NCI-H2107 (cell line): ENCODE measurements at places on chromosomes 16 and 17.

DNA sequence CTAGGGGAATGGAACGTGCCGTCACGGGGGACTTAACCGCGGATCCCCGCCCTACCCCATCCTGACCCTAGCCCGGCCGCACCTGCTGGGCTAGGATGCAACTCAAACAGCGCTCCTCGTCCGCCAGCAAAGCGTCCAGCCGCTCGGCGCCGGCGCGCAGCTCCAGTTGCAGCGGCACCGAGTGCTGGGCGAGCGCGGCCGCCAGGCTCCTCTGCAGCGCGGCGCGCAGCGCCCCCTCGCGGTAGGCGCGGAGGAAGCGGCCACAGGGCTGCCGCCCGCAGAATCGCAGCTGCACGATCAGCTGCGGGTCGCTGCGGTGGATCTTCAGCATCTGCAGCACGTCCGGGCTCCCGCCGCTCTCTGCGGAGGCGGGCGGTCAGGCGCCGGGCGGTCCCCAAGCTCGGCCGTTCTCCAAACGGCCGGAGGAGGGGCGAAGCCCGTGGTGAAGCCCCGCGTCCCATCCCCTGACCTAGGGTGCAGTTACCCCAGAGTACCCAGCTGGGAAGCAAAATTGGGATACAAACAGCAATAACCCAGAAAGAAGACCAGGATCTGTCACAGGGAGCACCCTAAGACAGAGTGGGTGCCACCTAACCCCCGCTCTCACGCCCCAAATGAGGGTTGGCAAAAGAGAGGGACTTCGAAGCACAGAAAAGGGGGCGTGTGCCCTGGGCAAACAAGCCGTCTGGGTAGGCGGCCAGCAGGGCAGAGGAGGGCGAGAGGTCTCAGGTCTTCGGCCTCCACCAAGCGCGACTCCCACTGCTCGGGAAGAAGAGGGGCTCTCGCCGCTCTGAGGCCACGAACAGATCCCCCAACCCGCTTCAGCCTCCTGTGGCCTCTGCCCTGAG lies 4.2 kb downstream of the TRADD start:
- peak; percentile 57 for DNase-seq

DNA sequence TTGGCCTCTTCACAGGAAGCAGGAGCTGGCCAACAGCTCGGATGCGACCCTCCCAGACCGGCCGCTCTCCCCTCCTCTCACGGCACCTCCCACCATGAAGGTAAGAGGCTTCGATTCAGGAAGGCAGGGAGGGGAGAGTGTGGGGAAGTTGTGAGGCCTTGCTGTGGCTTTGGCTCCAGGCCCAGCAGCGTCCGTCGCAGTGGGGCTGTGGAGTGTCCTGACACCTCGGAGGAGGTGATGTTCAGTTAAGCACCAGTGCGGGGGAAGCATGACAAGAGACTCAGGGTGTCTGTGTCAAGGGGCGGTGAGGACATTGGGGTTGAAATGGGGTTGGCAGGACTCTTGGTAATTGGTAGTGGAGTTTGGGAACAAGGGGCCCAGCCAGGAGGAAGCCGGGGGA lies 109.0 kb downstream of the RAP1GAP2 start:
- DNase-seq, result no peak

GRCh38 chr17:13030459-13031300 lies 12.9 kb upstream of the ELAC2 start:
- DNase-seq, result no peak

DNA sequence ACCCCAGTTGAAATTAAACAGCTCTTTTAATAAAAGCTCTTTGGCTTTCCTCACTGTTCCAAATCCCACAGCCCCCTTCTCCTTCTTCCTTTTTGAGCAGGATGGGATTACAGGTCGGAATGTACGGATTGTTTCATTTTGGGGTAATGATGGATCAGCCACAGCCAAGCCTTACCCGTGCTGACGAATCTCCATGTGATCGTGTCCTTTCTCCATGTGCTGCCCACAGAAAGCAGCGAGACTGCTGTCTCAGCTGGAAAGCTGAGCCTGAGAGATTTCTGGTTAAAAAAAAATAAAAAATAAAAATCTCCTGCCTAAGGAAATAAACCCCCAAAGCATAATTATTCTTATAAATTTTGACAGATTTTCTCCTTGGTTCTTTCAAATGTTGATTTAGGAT lies 276.6 kb downstream of the CPPED1 start:
- DNase-seq, result no peak

- peak; percentile 27 for DNase-seq
Observed at GRCh38 chr17:72683506-72684404, 408.7 kb downstream of the SLC39A11 start.

- no peak for DNase-seq
Observed at GRCh38 chr16:11836650-11837244, 14.6 kb downstream of the RSL1D1 start.

DNA sequence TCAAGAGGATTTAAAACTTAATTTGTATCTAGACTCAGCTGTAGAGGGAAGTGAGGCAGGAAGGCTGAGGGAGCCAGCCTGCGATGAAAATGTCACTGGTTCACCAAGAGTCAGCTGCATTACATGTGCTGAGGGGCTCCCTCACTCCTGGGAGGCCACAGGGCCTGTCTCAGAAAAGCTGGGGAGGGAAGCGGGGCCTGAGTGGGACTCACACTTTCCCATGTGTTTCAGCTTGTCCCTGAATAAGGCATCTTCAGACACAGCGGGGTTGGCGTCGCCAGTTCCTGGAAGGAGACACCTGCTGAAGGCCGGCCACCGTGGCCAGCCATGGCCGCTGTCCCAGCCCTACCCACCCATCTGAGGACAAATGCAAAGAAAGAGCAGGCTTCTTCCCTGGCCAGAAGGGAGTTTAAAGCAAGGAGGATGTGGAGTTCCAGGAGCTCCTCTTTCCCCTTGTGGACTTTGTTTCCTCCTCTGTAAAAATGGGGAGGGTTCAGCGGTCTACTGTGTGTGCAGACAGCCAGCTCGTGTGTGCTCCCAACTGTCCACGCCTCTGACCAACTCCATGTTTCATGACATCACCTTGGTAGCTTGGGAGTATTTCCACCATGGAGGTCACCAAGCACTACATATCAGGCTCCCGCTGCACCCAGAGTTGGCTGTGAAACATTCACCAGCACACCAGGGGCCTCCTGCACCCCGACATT lies 19.2 kb upstream of the MRPS23 start:
- no peak for DNase-seq

DNA sequence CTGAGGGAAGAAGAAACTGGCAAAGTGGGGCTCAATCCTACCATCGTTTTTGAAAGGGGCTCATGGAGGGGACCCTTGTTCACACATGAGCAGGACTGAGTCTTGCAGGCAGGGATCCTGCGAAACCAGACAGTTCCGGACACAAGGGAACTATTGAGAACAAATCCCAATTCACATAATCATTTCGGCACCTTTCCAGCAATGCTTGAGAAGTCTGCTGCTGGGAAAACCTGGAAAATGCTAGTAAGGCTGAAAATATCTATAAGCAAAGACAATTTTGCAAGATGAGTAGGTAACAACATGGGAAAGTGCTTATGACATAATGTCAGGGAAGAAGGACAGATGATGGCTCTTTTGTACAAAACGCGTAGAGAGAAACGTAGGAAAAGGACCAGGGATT lies 52.1 kb upstream of the BPTF start:
- DNase-seq, result no peak

DNA sequence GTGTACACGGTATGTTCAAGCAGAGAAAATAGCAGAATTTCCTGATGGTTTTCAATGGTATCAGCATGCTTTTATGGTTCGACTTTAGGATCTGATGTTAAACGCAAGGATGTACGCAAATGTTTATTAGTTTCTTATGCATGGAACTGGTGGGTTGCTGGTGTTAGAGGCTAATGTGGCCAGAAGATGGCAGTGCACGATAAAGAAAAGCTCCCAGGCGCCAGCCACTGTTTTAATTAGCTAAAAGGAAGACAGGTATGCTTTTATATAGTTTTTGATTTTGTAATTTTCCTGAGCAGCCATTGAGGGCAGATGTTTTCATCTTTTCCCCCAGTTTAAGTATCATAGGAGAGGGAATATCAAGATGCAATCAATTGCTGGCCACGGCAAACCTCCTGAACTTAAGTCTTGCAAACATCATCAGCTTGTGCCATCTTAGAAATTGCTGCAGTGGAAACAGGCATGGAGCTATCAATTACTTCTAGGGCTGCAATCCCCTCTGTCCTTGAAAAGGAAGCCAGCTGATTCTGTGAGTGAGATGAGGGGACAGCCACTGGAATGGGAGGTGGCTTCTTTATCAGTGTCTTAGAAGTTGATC lies 648.5 kb upstream of the RBFOX1 start:
- no peak for DNase-seq

GRCh38 chr16:69187446-69188235 lies 677 bp downstream of the SNTB2 start:
- no peak for DNase-seq

- no peak for DNase-seq
Observed at GRCh38 chr16:8887952-8888560, 5.9 kb downstream of the LITAFD start.

GRCh38 chr16:81481207-81481821 lies 36.7 kb downstream of the CMIP start:
- no peak for DNase-seq

- DNase-seq, result no peak
Observed at GRCh38 chr17:80761110-80761871, 216.7 kb downstream of the RPTOR start.

DNA sequence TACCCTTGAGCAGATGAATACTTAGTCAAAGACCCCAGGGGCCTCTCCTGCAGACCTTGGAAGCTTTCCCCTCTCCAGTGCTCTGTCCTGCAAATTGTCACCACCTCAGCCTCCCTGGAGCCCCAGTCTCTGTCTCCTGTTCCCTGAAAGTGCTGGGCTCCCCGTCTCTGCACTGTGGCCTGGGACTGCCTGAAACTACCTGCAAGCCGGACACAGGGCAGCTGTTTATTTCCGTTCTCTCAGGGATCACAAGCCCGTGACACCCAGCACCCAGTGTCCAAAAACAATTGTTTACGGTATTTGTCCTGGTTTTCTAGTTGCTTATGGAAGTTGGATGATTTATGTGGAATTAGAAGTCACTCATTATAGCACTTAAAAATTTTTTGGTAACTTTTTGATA lies 81.6 kb upstream of the CHMP6 start:
- no peak for DNase-seq

DNA sequence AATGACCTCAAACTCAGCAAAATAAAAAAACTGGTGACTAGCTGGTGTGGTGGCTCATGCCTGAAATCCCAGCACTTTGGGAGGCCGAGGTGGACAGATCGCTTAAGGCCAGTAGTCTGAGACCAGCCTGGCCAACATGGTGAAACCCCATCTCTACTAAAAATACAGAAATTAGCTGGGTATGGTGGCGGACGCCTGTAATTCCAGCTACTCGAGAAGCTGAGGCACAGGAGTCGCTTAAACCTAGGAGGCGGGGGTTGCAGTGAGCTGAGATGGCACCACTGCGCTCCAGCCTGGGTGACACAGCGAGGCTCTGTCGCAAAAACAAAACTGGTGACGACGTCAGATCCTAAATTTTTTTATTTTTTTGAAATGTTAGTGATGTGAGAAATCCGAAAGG lies 82.6 kb upstream of the TOB1 start:
- no peak for DNase-seq

DNA sequence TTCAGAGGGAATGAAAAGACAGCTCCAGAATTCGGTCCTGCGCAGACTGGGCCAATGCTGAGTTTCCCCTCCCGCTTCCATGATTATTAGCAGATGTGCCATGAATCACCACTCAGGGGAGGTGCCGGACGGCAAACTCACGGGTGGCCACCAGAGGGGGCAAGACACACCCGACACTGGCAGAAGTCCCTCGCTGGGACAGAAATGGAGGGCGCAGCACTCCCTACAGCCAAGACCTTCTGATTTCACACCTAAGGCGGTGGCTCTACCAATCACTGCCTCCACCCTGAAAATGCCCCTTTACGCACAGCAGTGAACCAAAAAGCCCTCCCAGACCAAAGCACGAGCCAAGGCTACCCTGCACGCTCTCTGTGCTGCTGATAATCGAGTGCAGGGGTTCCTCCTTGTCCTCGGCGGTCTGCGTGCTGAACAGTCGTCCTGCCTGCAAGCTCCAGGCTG lies 26.8 kb downstream of the TRAP1 start:
- peak; percentile 23 for DNase-seq

DNA sequence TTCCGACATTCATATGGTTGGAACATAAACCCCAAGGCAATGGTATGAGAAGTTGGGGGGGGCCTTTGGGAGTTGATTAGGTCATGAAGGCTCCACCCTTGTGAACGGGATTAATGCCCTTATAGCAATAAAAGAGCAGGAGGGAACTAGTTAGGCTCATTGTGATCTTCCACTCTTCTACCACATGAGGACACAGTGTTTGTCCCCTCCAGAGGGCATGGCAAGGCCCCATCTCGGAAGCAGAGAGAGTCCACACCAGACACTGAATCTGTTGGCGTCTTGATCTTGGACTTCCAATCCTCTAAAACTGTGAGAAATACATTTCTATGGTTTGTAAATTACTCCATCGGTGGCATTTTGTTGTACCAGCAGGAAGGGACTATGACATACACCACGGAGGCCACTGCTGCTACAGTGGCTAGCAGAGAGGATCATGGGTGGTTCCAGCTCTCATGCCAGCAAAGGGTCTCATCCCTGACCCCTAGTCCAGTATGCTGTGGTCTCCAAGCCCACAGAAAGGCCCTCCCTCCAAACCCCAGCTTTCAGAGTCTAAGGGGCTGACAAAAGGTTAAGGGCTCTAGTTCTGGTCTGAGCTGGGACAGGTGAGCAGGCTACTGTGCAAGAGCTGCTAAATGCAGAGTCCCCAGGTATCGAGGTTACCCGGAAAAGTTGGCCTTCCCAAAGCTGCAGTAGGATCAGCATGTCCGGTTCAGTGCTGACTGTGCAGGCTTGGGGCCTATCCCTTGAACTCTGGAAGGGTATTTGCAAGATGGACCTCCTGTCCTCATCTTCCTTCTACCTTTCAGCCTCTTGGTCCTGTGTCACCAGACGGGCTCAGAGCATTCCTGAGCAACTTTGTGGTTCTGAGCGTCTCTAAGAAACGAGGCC lies 12.2 kb downstream of the CCR7 start:
- DNase-seq, result no peak

- no peak for DNase-seq
Observed at GRCh38 chr17:79340333-79341221, 266.0 kb downstream of the ENGASE start.

DNA sequence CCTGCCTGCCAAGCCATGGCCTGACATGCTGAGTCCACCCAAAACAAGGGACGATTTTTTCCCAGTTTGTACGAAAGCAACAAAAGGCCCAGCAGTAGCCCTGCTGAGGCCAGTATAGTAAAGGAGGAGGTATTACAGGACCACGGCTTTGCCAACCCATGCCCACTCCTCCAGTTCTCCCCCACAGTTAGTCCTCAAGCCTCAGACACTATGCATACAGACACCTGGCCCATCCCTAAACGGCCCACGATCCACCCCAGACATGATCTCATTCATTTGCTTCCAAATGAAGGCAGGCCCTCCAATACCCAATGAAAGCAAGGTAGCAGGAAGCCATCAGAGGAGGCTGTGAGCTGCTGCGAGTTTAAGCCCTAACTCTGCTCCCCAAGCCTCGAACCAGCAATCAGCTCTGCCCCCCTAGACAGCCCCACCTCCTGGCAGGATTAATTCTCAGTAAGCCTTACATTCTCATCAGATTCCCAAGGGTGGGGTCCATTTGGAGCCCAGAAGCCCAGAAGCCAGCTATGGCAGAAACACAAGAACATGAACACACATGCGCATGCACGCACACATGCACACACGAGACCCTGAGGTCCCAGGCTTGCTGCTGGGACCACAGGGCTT lies 4.9 kb downstream of the HDAC5 start:
- DNase-seq, result no peak
